H1 (cell line): ENCODE measurements at places on chromosomes 5 and 9.
A peak's percentile ranks its signal among the peaks of the same experiment; 100 is the strongest.

- no peaks in the 10 kb centered on the region for H3K36me3 ChIP-seq
- no peaks in the 10 kb centered on the region for H3K27me3 ChIP-seq
- no peak overlapping the region for H3K27ac ChIP-seq
Measured at GRCh38 chr9:76878933-76879332, 27.0 kb downstream of the PRUNE2 start.

- DNase-seq, result no peak
- no peaks in the 10 kb centered on the region for H3K4me1 ChIP-seq
- H3K27ac ChIP-seq, result no peak overlapping the region
- H3K27me3 ChIP-seq, result no peaks in the 10 kb centered on the region
- no peaks in the 10 kb centered on the region for H3K36me3 ChIP-seq
Measured at GRCh38 chr5:74296685-74297408, 343.7 kb downstream of the ENC1 start.

DNA sequence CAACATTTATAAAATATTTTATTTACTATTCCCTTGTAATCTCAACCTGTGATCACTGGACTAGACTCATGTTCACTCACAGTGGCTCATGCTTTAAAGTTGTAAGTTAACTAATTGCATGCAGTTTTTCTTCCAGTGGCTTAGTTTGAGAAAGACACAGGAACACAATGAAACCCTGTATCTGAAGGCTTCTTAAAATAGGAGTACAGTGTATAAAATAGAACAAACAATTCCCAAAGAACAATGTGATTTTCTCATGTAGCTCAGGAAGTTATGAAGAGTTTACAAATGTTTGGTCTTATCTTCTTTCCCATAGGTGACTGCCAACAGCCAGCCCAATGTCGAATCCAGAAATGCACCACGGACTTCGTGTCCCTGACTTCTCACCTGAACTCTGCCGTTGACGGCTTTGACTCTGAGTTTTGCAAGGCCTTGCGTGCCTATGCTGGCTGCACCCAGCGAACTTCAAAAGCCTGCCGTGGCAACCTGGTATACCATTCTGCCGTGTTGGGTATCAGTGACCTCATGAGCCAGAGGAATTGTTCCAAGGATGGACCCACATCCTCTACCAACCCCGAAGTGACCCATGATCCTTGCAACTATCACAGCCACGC is 5.9 kb downstream of the RGMB start:
- H3K4me1 ChIP-seq, result peaks cover 8% of the 10 kb centered on the region; the same call in 1 of the 2 replicates
- H3K27ac ChIP-seq, result no peak overlapping the region
- no peak for DNase-seq
- H3K36me3 ChIP-seq, result peaks cover 12% of the 10 kb centered on the region
- no peaks in the 10 kb centered on the region for H3K27me3 ChIP-seq

- no peaks in the 10 kb centered on the region for H3K4me1 ChIP-seq
- no peaks in the 10 kb centered on the region for H3K27me3 ChIP-seq
- no peak for DNase-seq
- no peaks in the 10 kb centered on the region for H3K36me3 ChIP-seq
- H3K4me3 ChIP-seq, result no peak overlapping the region
- no peak overlapping the region for H3K27ac ChIP-seq
Measured at GRCh38 chr9:18720691-18721090, 246.7 kb downstream of the ADAMTSL1 start.

GRCh38 chr9:93085676-93086075 is 10.3 kb upstream of the CARD19 start:
- no peaks in the 10 kb centered on the region for H3K36me3 ChIP-seq
- no peak overlapping the region for H3K4me3 ChIP-seq
- H3K27ac ChIP-seq, result no peak overlapping the region
- DNase-seq, result no peak

DNA sequence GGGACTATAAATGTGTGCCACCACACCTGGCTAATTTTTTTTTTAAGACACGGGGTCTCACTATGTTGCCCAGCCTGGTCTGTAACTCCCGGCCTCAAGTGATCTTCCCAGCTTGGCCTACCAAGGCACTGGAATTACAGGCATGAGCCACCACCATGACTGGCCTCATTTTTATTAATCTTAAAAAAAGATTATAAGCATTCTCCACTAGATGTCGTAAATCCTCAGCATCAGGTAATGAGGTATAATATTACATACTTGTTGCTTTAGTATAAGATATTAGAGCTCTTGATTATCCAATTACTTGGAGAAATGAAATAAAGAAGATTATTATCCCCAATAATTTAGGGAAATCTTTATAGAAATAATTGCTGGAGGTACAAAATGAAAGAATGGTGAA is 78.2 kb upstream of the HTR1A start:
- H3K27ac ChIP-seq, result no peak overlapping the region
- H3K27me3 ChIP-seq, result no peaks in the 10 kb centered on the region
- H3K4me1 ChIP-seq, result no peaks in the 10 kb centered on the region
- no peak overlapping the region for H3K4me3 ChIP-seq
- H3K36me3 ChIP-seq, result no peaks in the 10 kb centered on the region

GRCh38 chr9:83459830-83460229 is 78.4 kb downstream of the FRMD3 start:
- H3K4me1 ChIP-seq, result no peaks in the 10 kb centered on the region
- no peak overlapping the region for H3K27ac ChIP-seq
- no peaks in the 10 kb centered on the region for H3K36me3 ChIP-seq
- no peaks in the 10 kb centered on the region for H3K27me3 ChIP-seq
- no peak for DNase-seq

DNA sequence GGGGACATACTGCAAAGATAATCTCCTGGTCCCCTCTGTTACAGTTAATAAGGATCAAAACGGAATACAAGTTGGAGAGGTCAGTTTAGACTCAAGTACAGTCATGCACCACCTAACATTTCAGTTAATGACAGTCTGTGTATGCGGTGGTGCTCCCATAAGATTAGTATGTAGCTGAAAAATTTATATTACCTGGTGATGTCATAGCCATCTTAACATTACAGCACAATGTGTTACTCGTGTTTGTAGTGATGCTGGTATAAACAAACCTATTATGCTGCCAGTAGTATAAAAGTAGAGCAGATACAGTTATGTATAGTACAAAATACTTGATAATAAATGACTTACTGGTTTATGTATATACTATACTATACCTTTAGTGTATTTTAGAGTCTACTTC is 207.9 kb downstream of the GDNF start:
- no peaks in the 10 kb centered on the region for H3K27me3 ChIP-seq
- no peak for DNase-seq
- no peaks in the 10 kb centered on the region for H3K4me1 ChIP-seq

- H3K4me3 ChIP-seq, result no peak overlapping the region
- H3K36me3 ChIP-seq, result no peaks in the 10 kb centered on the region
- H3K27ac ChIP-seq, result no peak overlapping the region
- H3K27me3 ChIP-seq, result no peaks in the 10 kb centered on the region
- DNase-seq, result no peak
Measured at GRCh38 chr9:84636436-84636835, 33.1 kb upstream of the NTRK2 start.

DNA sequence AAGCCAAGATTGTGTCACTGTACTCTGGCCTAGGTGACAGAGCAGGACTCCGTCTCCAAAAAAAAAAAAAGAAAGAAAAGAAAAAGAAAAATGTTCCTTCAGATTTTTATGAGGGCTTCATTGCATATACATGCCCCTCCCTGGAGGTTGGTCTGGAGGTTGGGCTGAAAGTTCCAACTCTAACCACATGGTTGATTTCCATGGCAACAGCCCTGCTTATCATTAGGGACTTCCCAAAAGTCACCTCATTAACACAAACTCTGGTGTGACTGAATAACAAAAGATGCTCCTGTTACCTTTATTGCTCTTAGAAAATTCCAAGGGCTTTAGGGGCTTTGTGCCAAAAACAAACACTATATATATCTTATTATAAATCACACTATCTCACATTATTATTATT is 113.8 kb downstream of the TMC1 start:
- no peaks in the 10 kb centered on the region for H3K4me1 ChIP-seq
- no peak overlapping the region for H3K27ac ChIP-seq
- peaks cover 7% of the 10 kb centered on the region; the same call in 1 of the 2 replicates for H3K36me3 ChIP-seq

DNA sequence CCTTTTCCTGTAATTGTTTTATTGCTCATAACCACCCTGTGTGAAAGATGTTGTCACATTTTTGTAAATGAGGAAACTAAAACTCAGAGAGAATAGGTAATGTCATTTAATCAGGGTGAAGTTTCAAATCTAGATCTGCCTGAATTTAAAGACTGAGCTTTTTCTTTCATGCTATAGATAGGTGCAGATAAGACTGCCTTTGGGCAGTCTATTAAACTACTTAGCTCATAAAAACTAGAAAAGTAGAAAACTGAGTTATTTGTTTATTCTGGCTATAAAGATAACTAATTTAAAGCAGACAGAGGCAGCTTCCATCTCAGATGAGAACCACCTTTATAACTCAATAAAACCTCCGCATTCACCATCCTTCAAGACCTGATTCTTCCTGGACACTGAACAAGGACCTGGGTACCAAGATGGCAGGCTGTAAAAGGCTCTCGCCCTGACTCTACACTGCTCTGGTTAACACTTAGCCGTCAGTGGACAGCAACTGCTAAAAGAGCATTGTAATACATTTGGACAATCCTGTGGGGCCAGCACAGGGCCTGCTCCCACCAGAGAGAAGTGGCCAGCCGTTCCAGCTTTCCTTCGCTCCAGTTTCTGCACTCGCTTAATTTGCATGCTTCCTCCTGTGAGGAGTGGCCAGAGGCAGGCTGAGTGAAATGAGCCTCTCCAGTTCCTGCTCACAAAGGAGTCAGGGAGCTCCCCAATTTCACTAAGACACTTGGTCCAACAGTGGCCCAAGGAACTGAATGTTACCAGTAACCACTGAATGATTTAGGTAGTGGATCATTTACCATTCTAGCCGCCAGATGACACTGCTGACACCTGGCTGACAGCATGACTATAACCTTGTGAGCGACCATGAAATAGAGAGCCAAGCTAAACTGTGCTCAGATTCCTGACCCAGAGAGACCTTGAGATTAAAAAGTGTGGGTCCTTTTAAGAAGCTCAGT is 566.4 kb downstream of the EFNA5 start:
- no peaks in the 10 kb centered on the region for H3K4me1 ChIP-seq
- no peak overlapping the region for H3K27ac ChIP-seq
- no peaks in the 10 kb centered on the region for H3K27me3 ChIP-seq

- no peak overlapping the region for H3K4me3 ChIP-seq
- DNase-seq, result no peak
- no peak overlapping the region for H3K27ac ChIP-seq
- peaks cover 7% of the 10 kb centered on the region for H3K4me1 ChIP-seq
Measured at GRCh38 chr5:123171259-123171658, 82.2 kb downstream of the PRDM6 start.

DNA sequence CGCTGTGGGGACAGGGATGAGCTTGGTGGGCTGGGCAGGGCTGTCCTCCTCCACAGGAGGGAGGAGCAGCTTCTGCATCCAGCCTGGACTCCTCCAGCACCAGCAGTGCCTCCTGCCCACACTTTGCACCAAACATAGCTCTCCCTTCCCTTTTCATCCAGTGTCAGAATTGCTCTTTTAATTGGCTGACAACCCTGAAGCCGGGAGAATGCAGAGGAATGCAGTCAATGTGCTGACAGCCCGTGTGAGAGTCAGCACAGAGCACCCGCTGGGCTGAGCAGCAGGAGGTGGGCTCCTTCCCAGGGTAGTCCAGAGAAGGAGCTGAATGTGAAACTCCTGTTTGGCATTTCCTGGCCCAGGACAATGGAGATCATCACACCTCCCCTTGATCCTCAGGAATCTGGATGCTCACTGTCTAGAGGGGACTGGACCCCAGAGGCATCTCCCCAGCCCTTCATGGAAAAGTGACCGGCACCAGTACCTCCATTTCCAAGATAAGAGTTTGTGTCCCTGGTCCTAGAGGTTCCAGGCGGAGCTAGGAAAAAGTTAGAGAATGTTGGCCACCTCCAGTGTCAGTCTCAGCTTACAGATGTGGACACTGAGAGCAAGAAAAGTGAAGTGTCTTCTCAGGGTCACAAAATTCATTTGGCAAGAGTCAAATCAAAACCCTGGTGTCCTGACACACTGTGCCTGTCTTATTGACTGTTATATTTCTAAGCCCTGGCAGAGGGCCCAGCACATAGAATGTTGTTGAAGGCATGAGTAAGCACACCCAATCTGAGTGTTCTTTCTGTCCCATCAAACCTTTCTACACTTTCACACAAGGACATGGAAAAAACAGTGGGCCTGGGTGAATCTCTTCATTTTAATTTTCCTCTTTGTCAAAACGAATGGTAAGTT is 202.1 kb downstream of the SNX18 start:
- DNase-seq, result peak; percentile 61
- H3K27ac ChIP-seq, result no peak overlapping the region
- no peaks in the 10 kb centered on the region for H3K36me3 ChIP-seq
- H3K27me3 ChIP-seq, result no peaks in the 10 kb centered on the region

- no peaks in the 10 kb centered on the region for H3K36me3 ChIP-seq
- no peak for DNase-seq
- no peak overlapping the region for H3K27ac ChIP-seq
Measured at GRCh38 chr9:8205576-8205975, 406.0 kb upstream of the DMAC1 start.

DNA sequence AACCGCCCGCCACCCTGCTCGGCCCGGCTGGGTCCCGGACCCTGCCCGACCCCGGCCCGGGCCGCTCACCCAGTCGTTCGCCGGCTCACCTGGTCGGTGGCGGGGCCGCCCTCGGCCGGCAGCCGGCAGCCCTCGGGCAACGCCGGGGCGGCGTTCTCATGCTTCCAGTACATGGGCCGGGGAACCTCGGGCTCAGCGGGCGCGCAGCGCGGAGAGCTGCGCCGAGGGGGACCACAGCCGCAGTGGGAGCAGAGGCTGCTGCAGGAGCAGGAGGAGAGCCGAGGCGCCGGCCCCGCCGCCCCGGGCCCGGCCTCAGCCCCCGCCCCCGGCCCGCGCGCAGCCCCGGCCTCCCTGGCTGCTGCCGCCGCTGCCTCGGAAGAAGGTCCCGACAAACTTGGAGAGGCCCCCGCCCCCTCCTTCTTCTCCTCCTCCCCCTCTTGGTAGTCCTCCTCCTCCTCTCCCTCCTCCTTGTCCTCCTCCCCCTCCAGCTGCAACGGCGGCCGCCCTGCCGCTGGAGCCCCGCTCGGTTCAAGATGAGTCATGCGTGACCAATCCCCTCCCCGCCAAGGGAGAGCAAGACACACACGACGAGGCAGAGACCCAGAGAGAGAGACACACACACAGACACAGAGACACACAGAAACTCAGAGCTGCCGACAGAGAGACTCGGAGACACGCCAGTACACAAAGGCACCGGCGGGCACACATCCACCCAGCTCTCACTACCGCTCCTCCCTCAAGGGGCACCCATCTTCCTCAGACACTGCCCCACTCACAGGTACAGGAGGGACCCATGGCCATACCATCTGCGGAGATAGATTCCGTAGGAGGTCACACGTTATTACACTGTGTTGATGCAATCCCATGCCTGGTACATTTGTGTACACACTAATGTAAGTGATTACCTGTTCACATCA is at the start of gene LHX6:
LHX6 (minus strand) TSS at position 390 of the 917 bp plus-strand sequence; CDS start at position 173, 217 bp downstream.
- H3K4me3 ChIP-seq, result peak within 1 kb of the TSS; percentile 40
- H3K27me3 ChIP-seq, result peaks cover 77% of the 10 kb centered on the region
- H3K27ac ChIP-seq, result no peak within 1 kb of the TSS
- H3K4me1 ChIP-seq, result peaks cover 10% of the 10 kb centered on the region
